ENCODE measurements at places on chromosomes 16 and 17. TPM values are rescaled to one million over a fixed set of nuclear protein-coding genes. Genes with fewer than 3 reads are reported as not detected.
A peak's percentile ranks its signal among the peaks of the same experiment; 100 is the strongest.

Gene ACSM5
- 7.7 TPM for total RNA-seq

DNA sequence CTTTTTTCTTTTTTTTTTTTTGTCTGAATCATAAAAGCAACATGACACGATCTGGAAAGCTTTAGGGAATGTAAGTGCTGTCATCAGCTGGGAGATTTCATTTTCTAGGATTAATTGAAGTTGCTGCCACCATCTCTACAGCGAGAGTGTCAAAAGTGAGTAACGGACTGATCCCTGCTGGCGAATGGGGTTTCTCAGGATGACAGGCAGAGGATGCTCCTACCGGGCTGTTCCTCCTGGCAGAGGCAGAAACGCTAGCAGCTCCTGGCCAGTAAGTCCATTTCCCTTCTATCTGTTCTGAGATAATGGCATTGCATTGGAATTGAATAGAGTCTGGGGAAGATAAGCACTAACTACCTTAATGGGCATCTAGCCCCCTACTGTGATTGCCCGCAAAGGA, 80.5 kb upstream of the KIFC3 start:
- no peak overlapping the region for H3K27ac ChIP-seq
- H3K36me3 ChIP-seq: no peaks in the 10 kb centered on the region
- peaks cover 41% of the 10 kb centered on the region for H3K27me3 ChIP-seq
- H3K4me3 ChIP-seq: no peak overlapping the region
- H3K4me1 ChIP-seq: no peaks in the 10 kb centered on the region

DNA sequence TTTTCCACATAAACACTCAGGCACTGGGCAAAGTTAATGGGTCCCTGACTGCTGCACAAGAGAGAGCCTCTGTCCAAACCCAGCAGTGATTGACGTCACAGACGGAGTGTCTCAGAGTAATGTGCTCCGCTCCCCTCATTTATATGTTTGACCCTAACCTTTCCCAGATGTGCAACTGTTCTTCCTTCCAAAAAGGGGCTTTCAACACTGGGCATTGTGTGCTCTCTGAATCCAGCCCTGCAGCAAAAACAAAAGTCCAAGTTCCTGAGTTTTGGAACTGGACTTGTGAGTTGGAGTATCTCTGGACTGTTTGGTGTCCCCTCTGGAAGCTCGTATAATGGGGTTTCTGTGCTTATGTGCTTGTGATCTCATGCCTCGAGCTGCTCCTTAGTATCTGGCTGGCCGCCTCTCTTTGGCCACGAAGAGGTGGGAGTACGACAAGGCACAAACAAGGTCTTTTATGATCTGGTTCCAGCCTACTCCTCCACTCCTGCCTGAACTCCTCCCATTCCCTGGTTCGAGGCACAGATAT, 76.4 kb upstream of the SMIM36 start:
- H3K4me1 ChIP-seq: peaks cover 7% of the 10 kb centered on the region
- DNase-seq: no peak
- no peak overlapping the region for H3K4me3 ChIP-seq
- H3K36me3 ChIP-seq: no peaks in the 10 kb centered on the region
- no peaks in the 10 kb centered on the region for H3K27me3 ChIP-seq

- peaks cover 9% of the 10 kb centered on the region for H3K4me1 ChIP-seq
- H3K4me3 ChIP-seq: no peak overlapping the region
- H3K27me3 ChIP-seq: no peaks in the 10 kb centered on the region
- DNase-seq: peak; percentile 86
- H3K27ac ChIP-seq: peak overlapping the region; percentile 20
Measured at GRCh38 chr17:33277436-33278100, 15.5 kb downstream of the ASIC2 start.

DNA sequence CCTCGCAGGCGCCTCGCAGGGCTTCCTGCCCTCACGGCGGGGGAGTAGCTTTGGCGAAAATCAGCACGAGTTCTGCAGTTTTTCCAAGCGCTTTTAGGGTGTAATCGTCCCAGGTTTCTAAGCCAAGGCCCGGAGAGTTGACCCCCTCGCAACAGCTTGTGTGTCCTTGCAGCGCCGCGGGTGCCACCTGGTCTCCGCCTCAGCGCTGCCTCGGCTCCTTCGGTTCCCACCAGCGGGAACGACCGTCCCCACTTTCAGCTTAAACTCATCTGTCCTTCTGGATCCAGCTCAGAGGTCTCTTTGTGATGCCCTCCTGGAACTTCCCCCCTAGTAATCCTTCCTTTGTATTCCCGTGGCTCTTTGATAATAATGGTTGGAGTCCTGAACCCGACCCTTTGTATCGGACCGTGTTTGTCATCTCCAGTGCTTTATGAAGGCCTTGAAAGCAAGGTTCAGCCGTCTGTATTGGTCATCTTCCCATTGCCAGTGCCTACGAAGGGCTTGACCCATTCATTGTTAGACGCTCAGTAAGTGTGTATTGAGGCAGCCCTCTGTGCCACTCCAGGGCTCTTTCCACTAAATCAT, 858 bp upstream of the SMARCE1 start:
- H3K4me3 ChIP-seq: peak overlapping the region; percentile 93
- H3K27me3 ChIP-seq: no peaks in the 10 kb centered on the region

DNA sequence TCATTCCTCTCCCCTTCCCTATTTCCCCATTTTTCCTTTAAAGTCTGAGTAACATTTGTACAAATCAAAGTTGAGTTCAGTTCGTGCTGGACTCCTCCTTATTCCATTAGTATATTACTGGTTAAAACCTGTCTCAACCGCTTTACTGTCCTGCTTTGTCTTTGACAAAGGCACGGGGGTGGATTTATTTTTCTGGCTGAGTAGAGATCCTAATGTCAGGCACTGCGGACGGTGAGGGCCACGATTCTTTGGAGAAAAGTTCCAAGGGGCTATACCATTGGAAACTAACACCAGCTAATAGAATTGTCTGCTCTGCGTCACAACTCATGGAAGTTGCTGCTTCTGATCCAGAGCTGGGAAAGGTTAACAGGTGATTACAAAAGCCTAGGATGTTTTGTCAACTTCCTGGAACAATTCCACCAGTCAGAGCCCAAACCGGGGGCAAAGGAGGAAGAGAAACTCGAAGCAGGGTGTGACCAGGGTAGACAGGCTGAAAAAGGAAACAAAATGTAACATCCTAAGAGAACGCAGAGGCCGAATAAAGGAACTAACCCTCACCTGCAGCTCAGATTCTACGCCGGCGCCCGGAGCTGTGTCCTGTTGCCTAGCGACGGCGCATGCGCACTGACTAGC, 12.4 kb downstream of the TAT start:
- DNase-seq: no peak
- H3K36me3 ChIP-seq: no peaks in the 10 kb centered on the region
- H3K27me3 ChIP-seq: no peaks in the 10 kb centered on the region
- H3K4me3 ChIP-seq: peak overlapping the region; percentile 71
- H3K27ac ChIP-seq: peak overlapping the region; percentile 79
- no peaks in the 10 kb centered on the region for H3K4me1 ChIP-seq

Measured in adrenal gland (tissue), 19 donors.